Dorsolateral prefrontal cortex (tissue), 122 donors: ENCODE measurements at places on chromosomes 11 and 22. TPM values are rescaled to one million over a fixed set of nuclear protein-coding genes. Genes with fewer than 3 reads are reported as not detected.

UPK3A gene
- total RNA-seq: 0.49 TPM

DNA sequence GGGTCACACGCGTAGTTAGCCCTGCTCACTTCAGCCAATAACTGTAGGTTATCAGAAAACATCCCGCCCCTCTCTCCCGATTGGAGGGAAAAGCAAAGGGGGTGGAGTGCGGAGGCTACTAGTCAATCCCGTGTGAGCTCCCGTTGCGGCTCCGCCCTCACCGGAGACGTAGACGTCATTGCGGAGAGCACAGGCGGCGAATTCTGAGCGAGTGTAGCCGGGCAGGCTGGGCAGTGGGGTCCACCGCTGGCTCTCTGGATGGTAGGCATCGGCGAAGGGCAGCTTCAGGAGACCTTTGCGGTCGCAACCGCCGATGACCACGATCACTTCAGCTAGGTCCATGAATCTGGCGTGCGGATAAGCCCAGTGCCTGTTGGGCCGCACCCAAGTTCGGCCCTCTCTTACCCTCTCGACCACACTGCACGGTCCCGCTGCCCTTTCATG lies 4.7 kb downstream of the KLHL35 start:
- peak; percentile 95 for DNase-seq

DNA sequence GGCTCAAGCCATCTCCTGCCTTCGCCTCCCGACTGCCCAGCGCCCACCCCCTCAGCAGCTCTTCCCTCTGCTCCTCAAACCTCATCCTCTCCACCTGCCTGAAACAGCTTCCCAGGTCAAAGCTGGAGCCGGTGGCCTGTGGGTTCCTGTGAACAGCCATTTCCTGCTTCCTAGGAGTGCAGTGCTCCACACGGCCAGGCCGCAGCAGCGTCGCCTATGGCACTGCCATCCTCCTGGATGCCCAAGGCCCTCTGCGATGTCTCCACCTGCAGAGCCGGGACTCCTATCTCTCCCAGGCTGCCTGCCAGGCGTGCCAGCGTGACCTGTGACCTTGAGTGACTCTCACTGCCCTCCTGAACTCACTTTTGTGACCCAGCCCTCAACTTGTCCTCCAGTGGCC lies 24.6 kb downstream of the PPM1F start:
- no peak for DNase-seq

ANO1 gene
- total RNA-seq: 2.1 TPM

GRCh38 chr22:29478326-29479276 lies 1.4 kb upstream of the NEFH start:
- DNase-seq: no peak

GRIA4 gene
- total RNA-seq: 78.7 TPM

DNA sequence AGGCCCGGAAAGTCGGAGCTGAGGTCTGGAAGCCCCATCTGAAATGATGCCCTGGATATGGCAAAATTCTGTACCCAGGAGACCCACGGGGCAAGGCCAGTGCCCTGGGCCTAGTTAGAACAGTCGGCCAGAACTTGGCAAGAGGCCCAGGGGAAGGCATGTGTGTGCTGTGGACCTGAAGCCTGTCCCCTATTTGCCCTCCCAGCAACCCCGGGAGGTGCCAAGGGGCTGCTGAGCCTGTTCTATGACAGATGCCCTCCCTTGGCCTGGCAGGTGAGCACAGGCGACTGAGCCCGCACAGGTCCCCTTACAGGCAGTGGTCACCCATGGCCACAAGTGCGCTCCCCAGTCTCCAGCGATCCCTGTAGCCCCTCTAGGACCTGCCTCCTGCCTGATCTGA lies 51.7 kb downstream of the NAT10 start:
- DNase-seq: no peak

TNNI2 gene
- not detected for total RNA-seq

DNA sequence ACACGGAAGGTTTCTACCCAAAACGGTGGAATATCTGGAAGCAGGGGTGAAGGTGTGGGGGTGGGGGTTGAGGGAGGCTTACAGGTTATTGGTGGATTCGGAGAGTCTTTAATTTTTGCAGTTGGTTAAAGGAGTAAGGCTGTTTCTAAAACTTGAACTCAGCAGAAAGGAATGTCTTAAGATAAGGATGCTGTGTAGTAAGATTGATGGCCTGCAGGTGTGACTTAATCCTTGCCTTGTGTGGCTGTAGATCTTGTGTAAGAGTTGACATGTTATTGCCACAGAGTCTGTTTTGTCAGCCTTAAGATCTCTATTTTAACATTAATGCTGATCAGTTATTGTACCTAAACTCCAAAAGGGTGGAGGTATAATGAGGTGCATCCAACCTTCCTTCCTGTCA lies 16.4 kb upstream of the OR6M1 start:
- no peak for DNase-seq

- no peak for DNase-seq
Observed at GRCh38 chr11:88231894-88232482, 56.7 kb upstream of the RAB38 start.

DNA sequence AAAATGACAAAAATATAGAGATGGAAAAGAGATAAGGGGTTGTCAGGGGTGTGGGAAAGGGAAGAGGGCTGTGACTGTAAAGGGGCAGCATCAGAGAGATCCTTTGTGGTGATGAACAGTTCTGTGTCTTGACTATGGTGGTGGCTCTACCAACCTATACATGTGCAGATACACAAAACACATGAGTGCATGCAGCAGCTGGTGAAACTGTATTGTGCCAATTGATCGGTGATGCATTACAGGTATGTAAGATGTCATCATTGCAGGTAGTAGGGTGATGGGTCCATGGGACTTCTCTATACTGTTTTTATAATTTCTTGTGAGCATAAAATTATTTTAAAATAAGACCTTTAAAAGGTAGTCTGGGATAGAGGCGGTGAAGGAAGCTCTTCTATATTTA lies 24.1 kb upstream of the ZDHHC13 start:
- DNase-seq: no peak

- DNase-seq: no peak
Observed at GRCh38 chr11:111331711-111332479, 33.5 kb downstream of the POU2AF3 start.

GRCh38 chr22:36921309-36922104 lies 8.1 kb downstream of the CSF2RB start:
- no peak for DNase-seq

- no peak for DNase-seq
Observed at GRCh38 chr11:119991669-119992068, 146.2 kb downstream of the TRIM29 start.

DNA sequence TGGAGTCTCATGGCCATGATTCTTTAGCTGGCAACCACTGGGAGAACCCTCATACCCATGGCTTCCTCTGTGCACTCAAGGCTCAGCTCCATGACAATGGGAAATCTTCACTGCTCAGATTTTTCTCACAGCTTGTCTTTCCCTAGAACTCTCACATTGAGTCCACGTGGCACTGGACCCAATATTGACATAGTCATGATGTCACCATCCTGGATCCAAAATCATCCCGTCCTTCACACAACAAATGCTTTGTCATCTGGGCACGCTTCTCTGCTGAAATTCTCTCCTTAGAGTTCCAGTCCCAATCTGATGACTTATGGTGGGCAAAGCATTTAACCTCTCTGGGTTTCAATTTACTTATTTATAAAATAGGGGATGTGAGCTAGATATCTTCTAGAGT lies 37.7 kb upstream of the CD44 start:
- no peak for DNase-seq

DNA sequence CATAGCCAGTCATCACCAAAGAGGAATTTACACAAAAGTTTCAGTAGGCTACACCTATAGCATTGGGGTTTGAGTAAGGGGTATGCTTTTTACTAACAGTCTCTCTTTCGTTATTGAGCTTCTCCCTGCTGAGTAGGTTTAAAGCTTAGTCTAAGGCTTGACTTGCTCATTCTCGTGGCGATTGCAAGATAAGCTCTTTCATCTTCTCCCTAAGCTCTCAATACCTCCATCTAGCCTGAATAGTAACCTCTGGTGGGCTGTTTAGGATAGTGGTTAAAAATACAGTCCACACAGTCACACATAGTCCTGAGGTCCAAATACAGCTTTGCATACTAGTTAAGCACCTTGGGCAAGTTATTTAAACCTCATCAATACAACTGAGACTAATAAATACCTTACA lies 65.6 kb downstream of the IMMP1L start:
- no peak for DNase-seq

- DNase-seq: no peak
Observed at GRCh38 chr22:37684803-37685615, 1.1 kb upstream of the NOL12 start.

CCDC116 gene
- 1.1 TPM for total RNA-seq

GRCh38 chr11:65493367-65494176 lies 5.3 kb upstream of the MALAT1 start:
- DNase-seq: peak; percentile 42

DNA sequence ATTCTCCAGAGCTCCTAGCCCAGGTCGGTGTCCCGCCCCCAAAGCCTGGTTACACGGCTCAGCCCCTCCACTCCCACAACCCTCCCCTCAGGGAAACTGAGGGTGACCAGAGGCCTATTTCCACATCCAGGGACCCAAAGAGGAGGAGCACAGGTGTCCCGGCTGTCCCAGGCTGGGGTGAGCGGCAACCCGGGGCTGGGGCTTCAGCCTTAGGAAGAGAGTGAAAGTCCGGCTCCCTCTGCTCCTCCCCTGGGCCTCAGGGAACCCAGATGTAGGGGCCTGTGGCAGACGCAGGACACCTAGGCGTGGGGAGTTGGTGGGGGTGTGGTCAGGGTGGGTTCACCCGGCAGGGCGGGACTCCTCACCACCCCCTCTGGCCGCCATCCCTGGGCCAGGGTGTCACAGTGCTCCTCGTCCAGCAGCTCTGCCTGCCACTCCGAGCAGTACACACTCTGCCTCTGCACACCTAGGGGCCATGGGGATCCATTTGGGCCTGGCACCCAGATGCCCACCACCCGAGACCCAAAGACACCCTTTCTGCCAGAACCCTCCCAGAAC lies 63.1 kb downstream of the ARFGAP3 start:
- DNase-seq: no peak

DNA sequence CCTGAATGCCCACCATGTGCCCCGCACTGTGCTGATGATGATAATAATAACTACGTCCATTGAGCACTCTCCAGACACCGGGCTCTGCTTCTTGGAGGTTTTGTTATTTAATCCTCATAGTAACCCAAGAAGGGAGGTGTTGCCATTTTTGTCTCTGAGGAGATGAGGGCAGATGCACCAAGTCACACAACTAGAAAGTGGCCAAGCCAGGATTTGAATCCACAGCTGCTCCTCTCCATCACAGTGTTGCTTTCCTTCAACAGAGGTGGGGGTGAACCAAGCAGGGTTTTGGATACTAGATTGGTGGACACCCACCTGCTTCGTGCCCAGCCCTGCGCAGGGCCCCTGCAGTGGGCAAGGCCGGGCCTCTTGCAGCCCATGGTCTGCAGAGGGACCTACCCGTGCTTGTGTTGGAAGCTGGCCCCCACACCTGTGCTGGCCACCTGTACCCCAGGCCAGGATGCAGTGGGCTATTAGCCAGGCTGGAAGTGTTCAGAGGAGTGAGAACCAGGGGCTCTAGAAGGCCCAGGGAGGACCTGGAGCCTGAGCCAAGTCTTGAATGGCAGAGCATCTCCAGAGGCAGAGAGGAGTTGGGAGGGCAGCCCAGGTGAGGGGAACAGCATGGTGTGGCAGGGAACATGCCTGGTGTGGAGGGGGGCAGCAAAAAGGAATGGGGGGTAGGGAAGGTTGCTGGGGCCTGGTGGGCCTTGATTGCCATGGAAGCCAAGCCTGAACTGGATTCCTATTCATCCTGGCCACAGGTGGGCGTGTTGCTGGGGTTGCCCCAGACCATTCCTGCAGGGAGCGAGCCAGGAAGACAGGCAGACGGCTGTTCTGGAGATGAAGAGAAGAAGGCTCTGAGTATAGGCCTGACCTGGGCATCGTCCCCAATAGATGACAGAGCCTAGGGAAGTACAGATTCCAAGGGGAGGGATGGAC lies 2.7 kb upstream of the DPP3 start:
- no peak for DNase-seq
